Kidney (tissue), 22 donors: ENCODE measurements at places on chromosomes 3 and 15. TPM values are rescaled to one million over a fixed set of nuclear protein-coding genes. Genes with fewer than 3 reads are reported as not detected.

DNA sequence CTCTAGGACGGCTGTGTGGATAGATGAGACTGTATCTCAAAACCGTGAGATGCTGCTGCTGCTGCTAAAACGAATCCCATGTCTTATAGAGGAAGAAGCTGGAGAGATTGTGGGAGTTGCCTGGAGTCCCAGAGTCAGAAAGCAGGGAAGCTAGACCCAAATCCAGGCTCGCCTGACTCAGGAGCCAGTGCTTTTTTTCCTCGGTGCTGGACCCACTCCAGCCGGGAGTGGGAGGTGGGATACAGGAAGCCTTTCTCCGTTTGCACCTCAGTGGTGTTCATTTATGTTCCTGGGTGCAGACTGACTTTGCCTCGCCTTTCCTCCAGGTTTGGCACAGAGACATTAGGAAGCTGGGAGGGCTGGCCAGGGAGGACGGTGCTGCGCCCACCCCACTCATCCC lies 150.9 kb upstream of the LINGO1 start:
- no peak for DNase-seq

- DNase-seq: no peak
These were observed 71.2 kb upstream of the IQSEC1 start for GRCh38 chr3:13144163-13145023.

DNA sequence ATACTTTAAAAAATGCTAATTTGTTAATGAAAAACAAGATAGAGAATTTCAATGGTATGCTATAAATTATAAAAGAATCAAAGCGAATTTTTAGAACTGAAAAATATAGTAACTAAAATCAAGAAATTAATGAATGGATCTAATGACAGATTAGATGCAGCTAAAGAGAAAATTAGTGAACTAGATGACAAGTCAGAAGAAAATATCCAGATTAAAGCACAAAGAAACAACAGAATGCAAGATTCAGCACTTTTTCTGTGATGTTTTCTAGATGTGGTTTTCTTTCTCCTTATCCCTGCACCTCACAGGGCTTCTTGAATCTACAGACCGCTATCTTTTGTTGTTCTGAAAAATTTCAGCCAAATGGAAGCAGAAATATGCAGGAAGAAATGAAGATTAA lies 54.4 kb downstream of the INO80 start:
- no peak for DNase-seq

GRCh38 chr15:44325568-44325967 lies 37.0 kb downstream of the GOLM2 start:
- no peak for DNase-seq

DNA sequence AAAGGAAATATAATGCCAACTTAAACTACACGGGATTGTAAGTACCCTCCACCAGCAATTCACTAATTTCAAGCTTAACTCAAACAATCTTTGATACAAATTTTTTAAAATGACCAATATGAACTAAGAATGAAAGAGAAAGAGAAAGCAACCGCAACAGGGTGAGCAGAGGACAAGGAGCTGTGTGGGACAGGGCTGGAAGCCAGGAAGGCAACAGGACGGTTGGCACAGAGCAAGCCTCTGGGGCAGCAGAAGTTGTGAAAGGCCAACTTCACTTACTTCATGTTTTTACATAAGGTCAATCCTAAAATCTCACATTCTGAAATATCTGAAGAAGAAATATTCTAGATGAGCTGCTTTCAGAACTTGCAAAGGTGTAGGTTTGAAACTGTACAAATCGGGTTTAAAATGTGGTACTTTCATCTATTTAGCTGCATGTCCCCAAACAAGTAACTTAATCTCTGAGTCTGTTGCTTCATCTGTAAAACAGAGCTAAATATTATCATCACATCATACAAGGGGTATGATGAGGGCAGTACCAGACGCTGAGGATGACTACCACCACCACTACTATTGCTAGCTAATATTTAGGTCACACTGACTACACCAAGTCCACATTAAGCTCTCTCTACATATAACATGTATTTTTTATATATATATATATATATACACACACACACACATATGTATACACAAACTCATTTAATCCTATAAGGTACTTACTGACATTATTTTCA lies 101.7 kb downstream of the IGSF11 start:
- no peak for DNase-seq

- DNase-seq: no peak
These were observed 12.2 kb downstream of the ERC2 start for GRCh38 chr3:56456117-56456516.

- peak; percentile 54 for DNase-seq
These were observed 14.9 kb upstream of the GP9 start for GRCh38 chr3:129045675-129046036.

DNA sequence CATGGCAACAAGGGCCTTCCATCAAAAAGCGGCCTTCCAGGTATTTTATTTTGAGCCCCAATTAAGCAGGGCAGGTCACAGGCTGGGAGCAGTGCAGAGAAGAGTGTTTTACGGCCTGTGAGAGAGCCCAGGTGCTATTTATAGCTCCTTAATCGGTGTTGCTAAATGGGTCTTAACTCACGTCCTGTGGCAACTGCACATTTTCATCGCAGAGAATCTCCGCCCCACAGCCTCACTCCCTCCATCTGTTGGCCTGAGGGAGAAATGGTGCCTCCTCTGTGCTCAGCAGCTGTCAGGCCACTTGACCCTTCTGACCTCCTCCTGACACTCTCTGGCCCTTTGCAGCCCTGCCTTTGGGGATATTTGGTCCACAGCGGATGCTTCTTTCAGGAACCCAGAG lies 58.6 kb downstream of the SPSB4 start:
- no peak for DNase-seq

DNA sequence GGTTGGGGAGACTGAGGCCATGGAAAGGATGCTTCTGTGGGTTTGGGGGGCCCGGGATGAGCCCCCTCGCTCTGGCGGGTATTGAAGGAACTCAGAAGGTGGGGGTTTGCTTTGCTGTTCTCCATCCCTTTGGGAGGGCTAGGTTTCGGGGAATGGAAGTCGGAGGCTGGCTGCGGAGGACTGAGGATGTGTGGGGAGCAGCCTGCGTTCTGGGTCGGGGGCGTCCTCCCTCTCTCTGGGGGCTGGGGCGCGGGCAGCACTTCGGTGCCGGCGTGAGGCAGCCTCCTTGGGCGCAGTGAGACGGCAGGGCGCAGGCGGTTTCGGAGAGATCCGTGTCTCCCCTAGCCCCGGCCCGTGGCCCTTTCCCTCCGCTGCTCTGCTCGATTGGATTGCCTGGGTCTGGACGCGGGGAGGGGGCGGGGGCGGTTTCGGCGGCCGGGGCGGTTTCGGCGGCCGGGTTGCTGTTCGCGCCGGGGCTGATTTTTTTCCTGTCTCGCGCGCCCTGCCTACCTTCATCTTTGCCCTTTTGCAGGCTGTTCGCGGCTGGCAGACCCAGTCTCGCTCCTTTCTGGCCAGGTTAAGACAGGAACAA lies 1.4 kb downstream of the PTPRG start:
- DNase-seq: peak; percentile 78

DNA sequence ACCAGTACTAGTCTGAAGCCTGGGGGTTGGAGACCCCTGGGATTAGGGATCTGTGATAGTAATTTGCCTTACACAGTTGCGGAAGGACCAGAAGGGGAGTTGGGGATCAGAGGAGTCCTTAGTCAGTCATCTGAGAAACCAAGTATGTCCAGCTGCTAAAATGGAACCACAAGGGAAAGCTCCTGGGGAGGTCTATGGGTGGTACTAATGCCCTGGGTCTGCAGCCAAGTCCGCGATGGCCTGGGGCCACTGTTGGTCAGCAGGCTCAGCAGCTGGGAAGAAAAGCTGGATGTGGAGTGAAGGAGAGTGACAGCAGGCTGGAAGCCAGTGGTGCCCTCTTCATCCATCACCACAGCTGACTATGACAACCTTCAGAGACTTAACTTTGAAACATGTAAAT lies 2.2 kb upstream of the ANKDD1A start:
- DNase-seq: no peak

DNA sequence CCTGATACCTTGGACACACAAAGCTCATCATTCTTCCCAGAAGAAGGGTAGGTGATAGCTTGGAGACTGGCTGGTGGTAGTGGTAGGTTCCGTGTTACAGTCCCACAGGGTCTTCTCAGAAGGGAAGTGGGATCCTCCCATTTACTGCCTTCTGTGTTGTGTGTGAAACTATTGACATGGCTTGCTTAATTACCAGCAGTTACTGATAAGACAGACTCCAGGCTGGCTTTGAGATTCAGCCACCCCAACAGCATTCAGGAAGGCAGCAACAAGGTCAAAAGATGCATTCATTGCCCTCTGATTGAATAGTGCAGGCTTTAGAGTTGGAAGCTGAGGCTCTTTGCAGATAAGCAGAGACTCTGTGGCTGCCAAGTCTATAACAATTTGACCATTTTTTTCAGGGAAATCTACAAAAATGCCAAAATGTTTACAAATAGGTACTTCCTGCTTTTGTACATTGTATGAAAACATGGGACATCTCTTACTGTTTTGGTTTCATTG lies 7.7 kb downstream of the ARNT2 start:
- DNase-seq: no peak

GRCh38 chr15:55796321-55796965 lies 53.5 kb upstream of the PRTG start:
- DNase-seq: no peak

GRCh38 chr3:197203714-197204146 lies 94.7 kb downstream of the DLG1 start:
- no peak for DNase-seq

DNA sequence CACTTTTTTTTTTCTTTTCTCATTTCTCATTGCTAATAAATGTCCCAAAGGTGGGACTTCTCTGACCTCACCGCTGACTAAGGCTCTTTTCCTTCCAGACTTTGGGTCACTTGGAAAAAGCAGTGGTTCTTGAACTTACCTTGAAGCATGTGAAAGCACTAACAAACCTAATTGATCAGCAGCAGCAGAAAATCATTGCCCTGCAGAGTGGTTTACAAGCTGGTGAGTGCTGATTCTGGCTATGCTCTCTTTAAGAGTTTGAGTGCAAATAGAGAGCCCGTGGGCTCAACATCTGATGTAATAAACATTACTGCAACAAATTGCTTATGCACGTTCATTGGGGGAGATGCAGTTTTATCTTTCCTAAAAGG lies 2.0 kb downstream of the BHLHE40 start:
- no peak for DNase-seq

- DNase-seq: no peak
These were observed 75.9 kb downstream of the ZBTB20 start for GRCh38 chr3:115071166-115071565.

- DNase-seq: no peak
These were observed 26.3 kb downstream of the SCN11A start for GRCh38 chr3:39025222-39025970.

DNA sequence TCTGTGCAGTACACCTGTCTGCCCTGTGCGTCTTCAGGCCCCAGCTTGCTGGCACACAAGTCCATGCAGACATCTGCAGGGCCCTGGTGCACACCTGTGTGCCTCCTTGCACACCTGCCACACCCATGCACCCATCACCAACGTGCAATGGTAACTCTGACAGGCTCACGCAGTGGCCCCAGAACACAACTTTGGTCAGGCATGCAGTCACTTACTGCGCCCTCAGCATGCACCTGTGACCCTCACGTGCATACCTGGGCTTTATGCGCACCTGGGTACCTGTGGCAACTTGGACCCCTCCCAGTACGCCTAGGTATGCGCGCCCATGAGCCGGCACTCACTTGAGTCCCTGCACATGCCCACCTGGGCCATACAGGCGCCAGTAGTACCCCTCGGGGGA lies 1.7 kb downstream of the PLXND1 start:
- no peak for DNase-seq

- DNase-seq: no peak
These were observed 196.8 kb upstream of the LPP start for GRCh38 chr3:187957165-187957581.

DNA sequence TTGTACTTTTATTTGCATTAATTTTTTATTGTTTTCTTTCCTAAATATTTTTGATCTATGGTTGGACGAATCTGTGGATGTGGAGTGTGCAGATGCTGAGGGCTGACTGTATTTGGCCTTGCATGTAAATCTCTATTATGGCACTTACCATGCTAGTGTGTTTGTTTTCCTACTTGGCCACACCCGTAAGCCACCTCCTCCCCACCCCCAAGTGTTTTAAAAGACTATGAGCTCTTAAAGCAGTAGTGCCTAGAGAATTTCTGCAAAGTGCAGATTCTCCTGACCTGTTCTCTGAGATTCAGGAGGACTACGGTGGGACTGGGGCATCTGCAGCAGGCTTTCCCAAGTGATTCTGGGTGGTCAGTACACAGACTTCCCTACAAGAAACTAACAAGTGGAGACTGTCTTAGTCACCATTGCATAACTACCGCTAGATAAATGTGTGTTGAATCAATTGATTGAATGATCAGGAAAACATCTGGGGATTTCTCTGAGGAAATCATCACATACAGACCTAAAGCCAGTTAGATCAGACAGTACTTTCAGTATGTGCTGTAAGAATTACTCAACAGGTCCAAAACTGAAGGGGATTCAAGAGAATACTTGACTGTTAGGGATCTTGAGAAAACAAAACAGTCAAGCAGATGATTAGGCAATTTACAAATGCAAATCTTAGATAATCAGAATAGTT lies 6.2 kb upstream of the TIPARP start:
- no peak for DNase-seq

- DNase-seq: no peak
These were observed 102.7 kb downstream of the PTPRG start for GRCh38 chr3:61664105-61664482.

DNA sequence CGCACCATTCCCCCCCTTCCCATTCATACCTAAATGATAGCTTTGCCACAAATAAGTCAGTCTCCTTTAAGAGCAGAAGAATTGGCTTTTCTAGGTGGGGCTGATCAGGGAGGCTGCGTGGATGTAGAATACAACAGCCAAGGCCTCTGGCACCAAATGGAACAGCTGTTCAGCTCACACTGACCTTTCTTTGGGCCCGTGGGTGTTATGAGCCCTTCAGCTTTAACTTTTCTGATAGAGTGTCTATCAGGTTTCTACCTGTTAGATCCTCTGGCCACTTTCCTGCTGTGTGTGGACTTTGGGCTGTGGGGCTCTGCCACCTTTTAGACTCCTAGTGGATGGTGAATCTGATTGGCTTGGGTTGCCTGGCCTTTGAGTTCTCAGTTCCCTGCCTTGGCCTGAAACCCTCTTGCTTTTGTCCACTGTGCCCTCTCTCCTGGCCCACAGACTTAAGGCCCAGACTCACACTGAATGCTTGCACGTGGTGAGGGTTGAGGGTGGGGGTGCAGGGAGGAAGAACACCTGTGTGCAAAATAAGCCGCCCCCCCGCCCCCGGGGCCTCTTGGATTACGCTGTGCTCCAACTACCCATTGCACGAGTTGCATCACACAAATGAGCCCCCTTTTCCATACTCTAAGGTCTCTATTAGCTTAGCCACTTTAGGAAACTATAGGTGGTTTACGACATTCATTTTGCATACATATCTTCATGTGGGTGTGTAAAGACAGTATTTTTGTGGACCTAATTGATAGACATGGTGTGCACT lies 1.3 kb upstream of the RFX7 start:
- peak; percentile 73 for DNase-seq

The ULK3 gene
- 36.1 TPM for total RNA-seq

The DAZL gene
- not detected for total RNA-seq

The SKOR1 gene
- 0.57 TPM for total RNA-seq

The C3orf22 gene
- total RNA-seq: not detected

The CLRN1 gene
- total RNA-seq: not detected

The CCDC54 gene
- total RNA-seq: not detected

The PCLAF gene
- total RNA-seq: 1.5 TPM

The PYGO1 gene
- total RNA-seq: 3.7 TPM

The MPI gene
- 33.7 TPM for total RNA-seq
